T-helper 17 cell (primary cell): ENCODE measurements at places on chromosomes 16 and 17.

- H3K27ac ChIP-seq: no peak within 1 kb of the TSS
- H3K36me3 ChIP-seq: no peaks in the 10 kb centered on the region
- peaks cover 2% of the 10 kb centered on the region for H3K4me1 ChIP-seq
- H3K27me3 ChIP-seq: peaks cover 5% of the 10 kb centered on the region
- H3K4me3 ChIP-seq: no peak within 1 kb of the TSS
- DNase-seq: no peak
These were observed at the start of gene CHST5 for GRCh38 chr16:75535901-75536300. CHST5 (minus strand) TSS chr16:75536108; CDS start chr16:75530384, 5,724 bp downstream.

- peak overlapping the region; percentile 94 for H3K27ac ChIP-seq
- no peaks in the 10 kb centered on the region for H3K27me3 ChIP-seq
- peak; percentile 38 for DNase-seq
- H3K4me1 ChIP-seq: peaks cover 28% of the 10 kb centered on the region
These were observed 705 bp downstream of the FOXK2 start for GRCh38 chr17:82519971-82520903.

- no peak overlapping the region for H3K27ac ChIP-seq
- peaks cover 17% of the 10 kb centered on the region for H3K27me3 ChIP-seq
- no peak overlapping the region for H3K4me3 ChIP-seq
- peaks cover 2% of the 10 kb centered on the region for H3K36me3 ChIP-seq
- H3K4me1 ChIP-seq: no peaks in the 10 kb centered on the region
These were observed 33.7 kb upstream of the COQ7 start for GRCh38 chr16:19033761-19034160.

DNA sequence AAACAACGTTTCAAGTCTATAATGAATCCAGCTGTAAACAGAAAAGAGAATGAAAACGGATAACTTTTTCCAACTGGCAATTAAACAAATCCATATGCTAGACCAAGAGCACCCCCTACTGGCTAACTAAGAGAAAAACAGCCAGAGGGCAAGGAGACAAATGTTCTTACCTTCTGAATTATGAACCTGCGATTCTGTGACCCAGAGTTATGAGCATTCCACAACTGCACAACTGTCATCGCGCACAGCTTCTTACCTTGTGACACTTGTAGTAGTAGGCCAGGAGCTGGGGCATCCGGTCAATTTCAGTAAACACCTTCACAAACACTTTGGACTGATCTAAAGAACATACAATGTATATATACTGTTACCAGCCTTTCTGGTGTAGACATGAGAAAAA is 18.6 kb downstream of the COG7 start:
- no peak for DNase-seq
- peaks cover 5% of the 10 kb centered on the region for H3K4me1 ChIP-seq
- no peak overlapping the region for H3K27ac ChIP-seq
- no peak overlapping the region for H3K4me3 ChIP-seq
- H3K36me3 ChIP-seq: peaks cover under 1% of the 10 kb centered on the region

GRCh38 chr17:47897561-47897960 is 1.5 kb downstream of the SP2 start:
- H3K27me3 ChIP-seq: no peaks in the 10 kb centered on the region
- peaks cover 39% of the 10 kb centered on the region for H3K4me1 ChIP-seq
- no peak for DNase-seq
- peak overlapping the region; percentile 98 for H3K27ac ChIP-seq
- H3K36me3 ChIP-seq: peaks cover 6% of the 10 kb centered on the region
- H3K4me3 ChIP-seq: peak overlapping the region; percentile 92
